AG10803 (cell line): ENCODE measurements at places on chromosomes 5 and 9.

DNA sequence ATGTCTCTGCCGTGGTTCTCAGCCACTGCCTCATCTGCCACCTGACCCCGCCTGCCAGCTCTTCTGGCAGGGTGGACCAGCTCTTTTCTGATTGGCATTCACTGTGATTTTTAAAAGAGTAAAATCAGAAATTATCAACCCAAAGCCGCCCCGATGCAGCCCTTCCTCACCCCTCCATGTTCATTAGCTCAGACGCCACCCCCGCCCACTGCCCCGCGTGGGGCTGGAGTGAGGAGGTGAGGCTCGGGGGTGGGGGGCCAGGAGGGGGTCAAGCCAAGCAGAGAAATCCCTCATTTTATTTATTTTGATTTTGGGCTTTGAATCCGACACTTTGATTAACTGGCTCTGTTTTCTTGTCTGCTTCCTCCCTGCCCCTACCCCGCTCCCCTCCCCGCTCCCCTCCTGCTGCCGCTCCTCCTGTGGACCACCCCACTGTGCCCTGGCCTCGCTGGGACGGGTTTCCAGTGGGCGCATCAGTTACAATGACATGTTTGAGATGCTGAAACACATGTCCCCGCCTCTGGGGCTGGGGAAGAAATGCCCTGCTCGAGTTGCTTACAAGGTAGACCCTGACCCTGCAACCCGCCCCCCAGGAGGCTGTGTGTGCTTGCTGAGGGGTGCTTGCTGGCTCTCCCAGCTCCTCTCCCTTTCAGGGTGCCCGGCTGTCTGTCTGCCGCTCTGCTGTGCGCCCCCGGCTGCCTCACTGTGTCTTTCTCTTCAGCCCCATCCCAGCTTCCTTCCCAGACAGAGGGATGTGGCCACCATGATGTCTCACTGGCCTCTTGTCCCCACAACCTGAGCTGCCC lies 224.9 kb downstream of the CACNA1B start:
- DNase-seq, result no peak

- no peak for DNase-seq
Measured at GRCh38 chr9:77290373-77290772, 113.0 kb downstream of the VPS13A start.

DNA sequence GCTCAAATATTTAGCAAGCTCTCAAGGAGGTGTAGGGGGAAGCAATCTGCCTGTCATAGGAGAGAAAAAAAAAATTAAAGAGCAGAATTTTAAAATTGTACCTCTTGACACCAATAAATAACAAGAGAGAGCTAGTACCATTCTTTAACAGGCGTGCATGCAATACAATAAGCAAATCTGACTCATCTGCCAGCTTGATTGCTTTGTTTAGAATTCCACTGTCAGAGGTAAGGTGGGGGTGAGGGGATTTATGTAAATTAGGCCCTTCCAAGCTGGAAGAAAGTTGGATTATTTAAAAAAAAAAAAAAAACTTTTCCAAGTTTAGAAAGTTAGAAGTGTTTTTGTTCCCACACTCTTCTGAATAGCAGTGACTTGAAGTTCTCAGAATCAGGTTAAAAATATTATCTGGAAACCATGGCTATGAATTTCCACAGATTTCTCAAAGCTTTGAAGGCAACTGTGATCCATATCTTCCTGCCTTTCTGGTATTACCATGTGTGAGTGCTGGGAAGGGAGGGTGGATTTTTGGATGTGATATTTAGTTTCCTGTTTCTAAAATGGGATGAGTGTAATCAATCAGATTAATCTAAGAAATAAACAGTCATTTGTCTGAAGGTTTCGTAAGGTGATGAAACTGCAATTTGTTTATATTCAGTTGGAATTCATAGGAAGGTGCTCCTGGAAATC lies 477.5 kb downstream of the TLE4 start:
- DNase-seq, result no peak

DNA sequence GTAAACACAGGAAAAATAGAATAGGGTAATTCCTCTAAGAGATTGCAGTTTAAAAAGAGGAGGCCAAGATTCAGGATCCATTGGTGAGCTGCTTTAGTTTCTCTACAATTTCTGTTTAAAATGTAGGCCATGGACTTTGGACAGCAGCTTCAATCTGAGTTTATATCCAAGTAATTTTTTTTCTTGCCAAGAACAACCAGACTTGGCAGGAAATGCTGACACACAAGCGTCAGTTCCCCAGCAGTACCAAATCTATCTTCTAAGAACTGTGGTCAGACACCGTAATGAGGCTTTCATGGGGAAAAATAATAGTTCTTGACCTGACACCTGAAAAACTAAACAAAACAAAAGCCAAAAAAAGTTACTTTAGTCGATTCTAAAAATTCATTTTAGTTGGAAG lies 528.8 kb downstream of the CSNK1G3 start:
- peak; percentile 12 for DNase-seq

DNA sequence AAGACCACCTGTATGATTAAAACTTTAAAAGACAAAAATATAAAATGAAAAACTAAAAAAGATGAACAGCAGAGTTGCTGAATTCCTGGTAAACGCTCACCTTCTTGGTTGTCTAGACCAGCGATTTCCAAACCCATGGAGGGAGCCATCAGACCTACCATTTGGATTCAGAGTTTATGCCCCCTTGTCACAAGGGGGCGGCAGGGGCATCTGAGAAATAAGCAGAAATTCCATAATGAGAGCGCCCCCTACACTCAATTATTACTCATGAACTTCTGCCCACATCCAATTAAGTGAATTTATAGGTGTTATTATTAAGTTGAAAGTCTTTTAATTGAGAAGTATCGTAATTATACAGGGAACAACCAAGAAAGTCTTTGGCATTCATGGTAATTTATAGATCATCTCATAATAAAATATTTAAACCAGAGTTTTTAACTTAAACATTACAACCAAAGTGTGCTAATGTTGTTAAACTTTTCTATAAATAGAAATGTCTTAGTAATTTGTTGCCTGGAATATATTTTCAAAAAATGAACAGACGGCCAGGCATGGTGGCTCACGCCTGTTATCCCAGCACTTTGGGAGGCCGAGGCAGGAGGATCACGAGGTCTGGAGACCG lies 35.2 kb upstream of the SPATA31C2 start:
- peak; percentile 80 for DNase-seq

- no peak for DNase-seq
Measured at GRCh38 chr5:95086927-95087815, 197.7 kb downstream of the MCTP1 start.
